ENCODE measurements at places on chromosomes 16 and 17.

GRCh38 chr16:75632857-75633256 lies 9.8 kb upstream of the ADAT1 start:
- no peak for DNase-seq

DNA sequence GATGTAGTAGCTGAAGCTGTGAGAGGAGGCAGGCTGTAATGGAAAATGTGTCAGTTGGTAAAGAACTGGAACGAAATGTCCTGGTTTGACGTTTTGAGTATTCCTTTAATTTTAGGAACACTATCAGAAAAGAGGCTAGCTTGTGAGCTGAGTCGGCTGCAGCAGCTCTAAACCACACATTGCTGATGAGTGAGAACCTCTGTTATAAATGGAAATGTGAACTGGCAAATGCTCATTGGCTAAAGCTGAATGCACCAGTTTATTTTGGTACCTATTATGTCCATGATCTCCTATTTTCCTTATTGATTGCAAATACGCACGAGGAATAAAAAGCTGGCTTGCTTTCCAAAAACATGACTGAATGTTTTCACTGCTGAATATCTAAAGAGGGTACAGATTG lies 11.0 kb upstream of the WIPI1 start:
- no peak for DNase-seq

- DNase-seq, result no peak
Observed at GRCh38 chr17:49260817-49261291, 30.3 kb upstream of the PHOSPHO1 start.

GRCh38 chr17:73155410-73156165 lies 9.2 kb upstream of the SSTR2 start:
- no peak for DNase-seq

- no peak for DNase-seq
Observed at GRCh38 chr16:86145669-86146068, 246.7 kb downstream of the IRF8 start.

GRCh38 chr17:37089956-37090355 lies 141.2 kb downstream of the AATF start:
- peak; percentile 67 for DNase-seq

- DNase-seq, result no peak
Observed at GRCh38 chr17:10278218-10278617, 79.8 kb upstream of the GAS7 start.

GRCh38 chr17:14282726-14283125 lies 18.2 kb upstream of the HS3ST3B1 start:
- no peak for DNase-seq

DNA sequence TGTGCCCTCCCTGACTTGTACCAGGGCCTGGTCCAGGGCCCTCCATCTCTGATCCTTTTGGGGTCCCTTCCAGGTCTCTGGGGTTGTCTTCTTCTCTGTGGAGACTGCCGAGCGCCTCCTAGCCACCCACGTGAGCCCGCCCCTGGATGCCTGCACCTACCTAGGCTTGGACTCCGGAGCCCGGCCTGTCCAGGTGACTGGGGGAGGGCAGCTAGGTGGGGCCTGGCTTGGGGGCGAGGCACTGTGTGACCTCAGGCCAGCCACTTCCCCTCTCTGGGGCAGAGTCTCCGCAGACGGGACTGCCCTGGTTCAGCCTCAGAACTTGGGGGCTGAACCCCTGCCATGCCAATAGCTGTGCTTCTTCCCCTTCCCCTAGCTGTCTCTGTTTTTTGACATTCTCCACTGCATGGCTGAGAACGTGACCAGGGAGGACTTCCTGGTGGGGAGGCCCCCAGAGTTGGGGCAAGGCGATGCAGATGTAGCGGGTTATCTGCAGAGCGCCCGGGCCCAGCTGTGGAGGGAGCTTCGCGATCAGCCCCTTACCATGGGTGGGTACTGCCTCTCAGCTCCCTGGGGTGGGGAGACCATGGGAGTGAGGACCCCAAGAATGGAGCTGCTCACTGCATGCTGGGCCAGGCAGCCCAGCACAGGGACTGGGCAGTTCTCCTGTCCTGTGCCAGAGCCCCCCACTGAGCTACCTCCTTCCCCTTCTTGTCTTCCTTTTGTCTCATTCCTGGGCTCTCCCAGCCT lies 14.6 kb downstream of the FCSK start:
- DNase-seq, result no peak

DNA sequence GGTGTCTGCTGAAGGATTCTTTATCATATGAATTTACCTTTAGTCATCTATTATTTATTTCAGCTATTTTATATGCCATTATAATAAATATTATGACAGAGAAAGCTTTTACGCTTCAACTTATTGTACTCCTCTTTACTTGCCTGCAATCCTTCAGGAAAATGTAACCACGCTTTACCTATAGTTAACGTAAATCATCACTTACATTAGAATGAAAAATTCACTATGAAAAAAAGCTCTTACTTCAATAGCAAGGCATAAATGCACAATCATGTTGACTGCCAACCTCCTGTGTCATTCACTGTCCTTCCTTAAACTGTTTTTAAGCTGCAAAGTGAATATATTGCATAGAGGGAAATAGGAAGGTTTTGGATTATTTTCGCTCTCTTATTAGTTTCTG lies 277.9 kb downstream of the WWOX start:
- no peak for DNase-seq

DNA sequence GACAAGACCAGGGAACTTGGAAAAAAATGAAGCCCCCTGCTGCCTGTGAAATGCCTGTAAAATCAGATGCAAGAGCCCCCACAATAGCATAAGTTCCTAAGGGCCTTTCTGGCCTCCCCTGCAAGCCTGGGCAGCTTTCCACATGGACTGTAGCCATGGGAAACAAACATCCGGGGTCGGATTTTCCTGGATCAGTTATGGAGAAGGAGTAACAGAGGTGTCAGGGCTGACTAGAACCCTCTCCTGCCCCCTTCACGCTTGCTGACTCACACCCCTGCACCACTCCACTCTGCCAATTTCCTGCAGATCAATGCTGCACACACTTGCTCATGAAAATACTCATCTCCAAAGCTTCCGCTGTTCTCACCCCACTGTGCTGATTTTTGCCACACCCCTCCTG lies 258.6 kb downstream of the CBLN1 start:
- no peak for DNase-seq

GRCh38 chr16:81696961-81697615 lies 82.0 kb upstream of the PLCG2 start:
- DNase-seq, result peak; percentile 44

GRCh38 chr16:10981697-10982216 lies 37.4 kb downstream of the CLEC16A start:
- no peak for DNase-seq

- DNase-seq, result no peak
Observed at GRCh38 chr17:58007781-58008706, 998 bp upstream of the SRSF1 start.

DNA sequence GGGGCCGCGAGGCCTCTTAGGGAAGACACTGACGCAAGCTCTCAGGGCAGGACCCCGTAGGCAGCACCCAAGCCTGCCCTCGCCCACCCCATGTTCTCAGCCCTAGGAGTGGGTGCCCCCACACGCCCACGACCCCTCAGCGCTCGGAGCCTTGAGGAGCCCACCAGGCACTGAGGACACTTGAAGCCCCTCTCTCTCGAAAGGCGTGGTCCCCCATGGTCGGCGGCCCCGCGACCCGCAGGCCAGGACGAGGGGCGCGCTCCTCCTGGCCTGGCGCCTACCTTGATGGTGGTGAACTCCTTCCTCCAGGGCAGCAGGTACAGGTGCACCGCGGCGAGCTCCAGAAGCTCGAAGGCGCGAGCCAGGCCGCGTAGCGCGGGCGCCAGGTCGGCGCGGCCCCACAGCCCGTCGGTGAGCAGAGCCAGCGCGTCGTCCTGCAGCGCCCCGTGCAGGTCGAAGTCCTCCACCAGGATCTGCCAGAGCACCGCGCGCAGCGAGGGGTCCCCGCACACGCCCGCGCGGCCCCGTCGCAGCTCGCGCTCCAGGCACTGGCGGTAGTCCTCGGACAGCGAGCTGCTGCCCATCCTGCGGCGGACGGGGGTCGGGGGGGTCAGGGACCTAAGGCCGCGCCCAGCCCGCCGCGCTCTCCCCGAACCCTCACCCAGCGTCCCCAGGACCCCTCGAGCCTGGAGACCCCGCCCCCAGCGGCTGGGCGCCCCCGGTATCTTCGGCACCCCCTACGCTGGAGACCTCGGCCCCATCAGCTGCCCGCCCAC lies 668 bp downstream of the SPATA2L start:
- DNase-seq, result peak; percentile 42

- DNase-seq, result no peak
Observed at GRCh38 chr17:41151525-41151924, 1.9 kb upstream of the KRTAP4-5 start.

DNA sequence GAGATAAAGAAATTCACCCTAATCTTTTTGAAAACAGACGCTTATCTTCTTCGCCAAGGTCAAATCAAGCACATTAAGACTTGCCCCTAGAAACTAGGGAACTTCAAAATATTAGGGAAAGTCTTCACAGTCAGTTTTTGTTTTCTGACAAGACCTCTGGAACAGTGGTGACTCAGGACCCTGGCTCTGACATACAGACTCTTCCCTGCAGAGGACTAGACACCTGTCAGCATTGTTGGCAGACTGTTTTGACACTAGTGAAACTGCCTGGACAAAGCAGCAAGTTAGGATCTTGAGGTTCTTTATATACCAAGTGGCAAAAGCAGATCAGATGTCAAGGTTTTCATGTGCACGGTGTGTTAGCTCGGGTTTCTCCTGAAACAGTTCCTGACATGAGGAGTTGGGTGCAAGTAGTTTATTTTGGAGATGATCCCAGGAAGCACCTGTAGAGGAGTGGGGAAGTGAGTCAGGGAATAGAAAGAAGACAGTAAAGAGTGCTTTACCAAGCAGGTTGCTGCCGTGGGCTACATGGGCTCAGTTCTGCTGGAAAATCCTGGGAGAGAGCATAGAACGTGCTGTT lies 182.0 kb upstream of the IRX5 start:
- no peak for DNase-seq

GRCh38 chr16:49696414-49697101 lies 159.4 kb downstream of the ZNF423 start:
- DNase-seq, result no peak

GRCh38 chr16:58614212-58614611 lies 15.4 kb downstream of the CNOT1 start:
- no peak for DNase-seq

GRCh38 chr17:15247891-15248529 lies 17.1 kb downstream of the PMP22 start:
- DNase-seq, result no peak

- DNase-seq, result no peak
Observed at GRCh38 chr17:67628580-67629013, 89.1 kb upstream of the NOL11 start.

GRCh38 chr16:47506800-47507199 lies 45.7 kb downstream of the PHKB start:
- no peak for DNase-seq

GRCh38 chr17:68020409-68020756 lies 15.2 kb upstream of the KPNA2 start:
- no peak for DNase-seq

DNA sequence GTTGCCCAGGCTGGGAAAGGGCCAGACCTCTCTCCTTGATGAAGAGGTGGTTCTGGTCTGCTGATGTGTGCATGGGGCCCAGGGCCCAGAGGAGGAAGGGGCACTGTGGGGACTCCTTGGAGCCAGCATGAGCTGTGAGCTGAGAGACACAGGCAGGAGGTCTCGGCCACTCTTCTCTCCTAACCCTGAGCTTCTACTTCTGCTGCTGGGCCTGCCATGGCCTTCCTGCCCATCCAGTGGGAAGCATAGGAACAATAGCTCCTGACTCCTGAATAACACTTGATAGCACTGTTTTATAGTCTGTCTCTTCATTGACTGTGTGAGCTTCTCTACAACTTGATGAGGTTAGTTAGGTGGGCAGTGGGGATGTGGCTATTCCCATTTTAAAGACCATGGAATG lies 181.1 kb downstream of the UTP18 start:
- no peak for DNase-seq

GRCh38 chr16:47636501-47637099 lies 175.5 kb downstream of the PHKB start:
- DNase-seq, result no peak

- no peak for DNase-seq
Observed at GRCh38 chr16:51919736-51920135, 627.2 kb downstream of the TOX3 start.

DNA sequence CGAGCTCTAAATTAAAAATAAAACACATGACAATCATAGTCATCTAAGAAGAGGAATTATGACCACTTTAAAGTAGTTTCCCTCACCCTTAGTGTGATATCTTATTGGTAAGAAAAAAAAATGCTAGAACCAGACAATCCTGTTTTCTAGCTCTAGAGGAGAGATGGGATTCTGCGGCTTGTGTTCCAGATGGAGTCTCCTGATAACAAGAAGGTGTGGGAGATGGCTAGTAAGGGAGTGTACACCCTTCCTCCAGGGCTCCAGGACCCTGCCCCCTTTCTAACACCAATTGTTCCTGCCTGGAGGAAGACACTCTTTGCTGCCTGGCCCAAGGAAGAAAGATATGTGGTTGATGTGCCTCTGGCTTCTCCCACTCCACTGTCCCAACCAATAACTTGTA lies 68.8 kb upstream of the FBXO47 start:
- no peak for DNase-seq

DNA sequence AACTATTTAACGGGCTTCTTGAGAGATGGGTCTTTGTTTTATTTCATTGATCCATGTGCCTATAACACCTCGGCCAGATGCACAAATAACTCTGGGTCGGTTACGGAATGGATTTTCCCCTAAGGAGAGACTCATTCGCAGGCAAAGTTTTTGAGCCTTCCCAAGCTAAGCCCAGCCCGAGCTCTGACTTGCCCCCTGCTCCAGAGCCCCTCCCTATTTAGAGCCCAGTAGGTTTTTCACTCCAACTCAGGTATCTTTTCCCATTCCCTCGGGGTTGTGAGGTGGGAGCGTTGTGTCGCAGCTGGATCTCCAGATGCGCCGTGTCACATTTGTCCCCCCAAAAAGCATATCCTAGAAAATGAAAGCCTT lies 812 bp upstream of the MYOCD start:
- no peak for DNase-seq

DNA sequence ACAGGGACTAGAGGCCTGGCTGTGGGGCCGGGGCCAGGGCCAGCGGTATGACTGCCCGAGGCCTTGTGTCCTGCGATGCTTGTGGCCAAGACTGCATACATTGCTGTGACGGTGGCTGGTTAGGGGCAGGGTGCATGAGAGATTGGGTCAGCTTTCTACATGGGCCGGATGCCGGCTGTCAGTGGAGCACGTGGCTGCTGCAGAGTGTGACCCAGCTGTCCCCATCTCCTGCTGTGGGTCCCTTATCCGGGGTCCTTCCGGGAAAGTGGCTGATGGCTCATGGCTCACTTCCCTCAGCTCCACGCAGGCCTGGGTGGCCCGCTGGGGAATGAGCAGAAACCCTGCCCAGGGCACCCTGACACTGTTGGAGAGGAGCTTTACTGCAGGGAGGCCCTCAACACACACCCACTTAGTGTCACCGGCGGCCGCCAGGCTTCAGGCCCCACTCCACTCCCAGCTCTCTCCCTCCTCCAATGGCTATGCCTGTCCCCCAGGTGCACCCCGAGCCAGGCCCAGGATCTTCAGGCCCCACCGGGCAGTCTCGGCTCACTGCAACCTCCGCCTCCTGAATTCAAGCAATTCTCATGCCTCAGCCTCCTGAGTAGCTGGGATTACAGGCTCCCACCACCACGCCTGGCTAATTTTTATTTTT lies 808 bp upstream of the RGS11 start:
- no peak for DNase-seq
